ENCODE measurements at places on chromosomes 6 and 20.

DNA sequence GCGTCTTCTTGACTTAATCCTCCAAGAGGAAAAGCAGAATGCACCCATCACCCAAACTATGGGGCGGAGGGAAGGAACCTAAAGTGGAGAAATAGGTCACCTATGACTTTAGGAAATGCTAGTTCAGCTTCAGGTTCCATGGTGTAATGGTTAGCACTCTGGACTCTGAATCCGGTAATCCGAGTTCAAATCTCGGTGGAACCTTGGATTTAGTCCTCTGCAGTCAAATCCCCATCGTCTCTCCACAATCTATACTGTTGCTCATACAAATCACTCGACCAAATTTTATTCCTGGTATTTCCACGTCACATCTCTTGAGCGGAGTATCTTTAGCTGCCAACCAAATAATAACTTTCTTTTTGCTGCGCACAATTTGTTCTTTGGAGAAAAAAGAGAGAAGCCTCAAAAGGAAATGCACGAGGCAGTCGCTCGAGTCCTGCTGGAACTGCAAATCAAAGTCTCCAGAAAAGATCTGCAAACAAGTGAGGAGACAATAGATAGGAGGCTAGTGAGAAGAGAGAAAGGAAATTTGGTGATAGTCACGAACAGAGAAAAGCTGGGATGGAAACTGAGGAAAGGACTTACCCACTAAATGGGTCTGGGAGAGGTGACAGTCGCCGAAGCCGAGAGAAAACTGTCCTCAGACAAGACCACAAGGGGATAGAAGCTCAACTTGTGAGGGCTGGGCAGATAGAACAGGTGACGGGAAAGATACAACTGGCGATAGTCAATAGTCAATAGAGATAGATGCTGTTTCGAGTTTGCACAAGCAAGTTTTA lies 16.6 kb downstream of the POM121L2 start:
- DNase-seq, result peak; percentile 50

GRCh38 chr6:165082636-165083035 lies 226.8 kb downstream of the C6orf118 start:
- DNase-seq, result no peak

- no peak for DNase-seq
Observed at GRCh38 chr20:7985916-7986315, 33.6 kb downstream of the TMX4 start.

GRCh38 chr6:14681699-14682487 lies 564.0 kb upstream of the JARID2 start:
- DNase-seq, result no peak

GRCh38 chr6:128131036-128131435 lies 230.2 kb upstream of the THEMIS start:
- DNase-seq, result no peak

DNA sequence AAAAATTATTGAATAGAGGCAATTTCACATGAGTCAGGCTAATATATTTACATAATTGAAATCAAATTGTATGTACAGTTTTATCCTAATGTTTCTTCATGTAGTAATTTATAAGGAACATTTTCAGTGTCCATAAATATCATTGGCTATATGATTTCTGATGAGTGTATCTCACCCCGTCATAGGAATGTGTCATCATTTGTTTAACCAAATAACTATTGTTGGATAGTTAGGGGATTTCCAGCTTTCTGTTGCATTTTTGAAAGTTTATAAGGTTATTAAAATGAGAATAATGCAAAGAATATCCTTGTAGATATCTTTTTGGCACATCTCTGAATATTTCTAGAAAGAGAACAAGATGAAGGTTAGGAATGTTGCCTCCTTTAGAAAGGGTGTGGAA lies 39.0 kb downstream of the SYTL3 start:
- no peak for DNase-seq

GRCh38 chr6:104956731-104957294 lies at the start of gene LIN28B:
Gene LIN28B (plus strand): TSS chr6:104957107. CDS start chr6:104957251, 144 bp downstream.
- no peak for DNase-seq

GRCh38 chr6:10558565-10558964 lies 37.4 kb downstream of the GCNT2 start:
- DNase-seq, result no peak
